ENCODE measurements at places on chromosomes 5 and 9.

GRCh38 chr5:135110785-135111596, 77.0 kb upstream of the PITX1 start:
- DNase-seq: peak; percentile 61

GRCh38 chr9:38024036-38024681, 44.9 kb downstream of the SHB start:
- DNase-seq: peak; percentile 84

- DNase-seq: no peak
These were observed 23.4 kb downstream of the CORO2A start for GRCh38 chr9:98168941-98169488.

- DNase-seq: no peak
These were observed 131.3 kb downstream of the DEPDC1B start for GRCh38 chr5:60568646-60569045.

DNA sequence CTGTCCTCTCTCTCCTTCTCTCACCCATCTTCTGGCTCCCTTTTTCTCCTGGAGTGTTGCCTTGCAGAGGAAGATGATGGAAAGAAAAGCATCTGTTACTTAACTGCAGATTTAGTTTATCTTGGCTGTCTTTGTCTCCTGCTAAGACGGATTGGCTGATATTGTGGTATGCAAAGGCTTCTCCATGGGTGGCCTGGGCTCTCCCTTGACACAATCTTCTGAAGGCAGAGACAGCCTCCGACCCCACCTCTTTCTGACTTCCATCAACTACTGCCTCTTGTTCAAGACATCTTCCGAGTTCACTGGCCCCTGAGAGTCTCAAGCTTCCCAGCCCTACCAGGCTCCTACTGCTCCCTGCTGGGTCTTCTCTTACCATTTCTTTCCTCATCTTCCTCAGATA, 403.7 kb downstream of the LRRC70 start:
- no peak for DNase-seq

GRCh38 chr5:39464088-39464487, 39.3 kb upstream of the DAB2 start:
- DNase-seq: no peak

DNA sequence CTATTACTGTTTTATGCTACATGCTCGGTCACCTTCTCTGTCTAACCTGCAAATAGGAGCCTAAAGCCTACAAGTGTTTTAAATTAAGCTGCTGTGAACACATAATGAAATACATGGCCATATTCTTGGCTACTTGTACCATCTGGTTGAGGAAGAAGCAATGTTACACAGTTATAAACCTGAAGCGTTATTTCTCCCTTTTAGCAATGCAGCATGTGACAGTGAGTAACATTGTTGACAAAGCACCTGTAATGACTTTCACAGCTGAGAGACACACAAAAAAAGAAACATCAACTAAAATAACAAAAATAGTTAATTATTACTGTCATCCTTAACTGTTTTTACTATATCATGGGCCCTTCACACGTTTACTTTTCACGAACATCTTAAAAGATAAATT, 146.9 kb downstream of the RORB start:
- no peak for DNase-seq

GRCh38 chr5:83899326-83899970, 178.8 kb upstream of the HAPLN1 start:
- no peak for DNase-seq

DNA sequence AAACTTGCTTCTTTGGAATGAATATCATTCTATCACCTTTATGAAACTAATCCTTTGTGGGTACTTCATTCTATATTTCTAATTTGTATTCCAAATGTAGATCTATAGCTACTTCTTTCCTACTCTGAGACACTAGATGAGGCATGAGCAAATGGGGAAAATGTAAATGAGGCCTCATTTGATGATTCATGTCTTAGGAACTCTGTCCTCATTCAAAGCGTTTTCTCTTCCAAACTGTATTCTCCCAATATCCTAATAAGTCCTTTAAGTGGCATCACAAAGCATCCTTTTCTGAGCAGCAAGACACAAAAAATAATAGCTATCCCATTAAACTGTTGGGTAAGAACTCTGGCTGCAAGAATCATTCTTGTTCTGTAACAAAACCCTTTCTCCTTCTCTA, 56.1 kb downstream of the TTLL11 start:
- no peak for DNase-seq

DNA sequence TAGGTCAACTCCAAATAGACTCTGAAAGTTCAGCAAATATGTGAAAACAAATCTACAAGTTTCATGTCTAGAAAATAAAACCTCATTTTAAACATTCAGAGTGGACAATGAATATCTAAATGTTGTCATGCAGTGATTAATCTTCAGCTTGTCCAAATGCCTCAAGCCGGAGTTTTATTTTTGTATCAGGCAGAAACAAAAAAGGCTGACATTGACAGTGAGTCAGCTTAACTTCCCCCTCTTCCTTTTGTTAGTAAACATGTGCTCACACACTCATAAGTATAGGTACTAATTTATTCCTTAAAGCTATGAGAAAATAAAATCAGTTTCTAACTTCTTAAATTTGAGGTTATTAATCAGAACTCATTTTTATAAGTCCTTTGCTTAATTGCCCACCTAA, 467.9 kb upstream of the DAB2 start:
- no peak for DNase-seq

DNA sequence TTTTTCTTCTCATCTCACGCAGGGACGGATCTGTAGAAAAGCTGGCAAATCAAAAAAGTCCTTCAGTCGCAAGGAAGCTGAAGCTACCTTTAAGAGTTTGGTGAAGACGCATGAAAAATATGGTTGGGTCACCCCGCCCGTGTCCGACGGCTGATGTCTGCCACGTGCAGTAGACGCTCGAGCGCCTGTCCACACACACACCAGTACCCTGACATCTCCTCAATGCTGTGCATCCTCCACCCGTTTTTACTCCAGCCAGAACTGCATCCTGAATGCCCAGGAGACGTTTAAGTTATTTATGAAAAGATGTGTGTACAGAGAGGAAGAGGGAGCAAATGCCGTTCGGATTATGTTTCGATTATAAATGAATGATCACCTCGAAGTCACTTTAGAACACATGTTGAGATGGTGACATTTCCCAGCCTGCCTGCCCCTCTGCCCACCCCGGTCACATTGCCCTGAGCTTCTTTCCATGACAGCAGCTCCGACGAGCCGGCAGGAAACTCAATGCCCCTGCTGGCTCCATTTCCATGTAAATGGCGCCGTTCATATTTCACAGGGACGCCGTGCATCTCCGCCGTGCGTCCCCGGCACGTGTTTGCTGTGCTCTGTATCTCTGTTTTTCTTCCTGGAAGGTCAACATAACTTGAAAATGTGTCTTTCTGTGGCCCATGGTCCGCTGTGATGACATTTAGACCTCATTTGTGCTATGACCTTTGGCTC, 42.7 kb downstream of the UBE2QL1 start:
- no peak for DNase-seq
